ENCODE measurements at places on chromosomes 5 and 9.
A peak's percentile ranks its signal among the peaks of the same experiment; 100 is the strongest.

- no peaks in the 10 kb centered on the region for H3K4me1 ChIP-seq
- no peak overlapping the region for H3K4me3 ChIP-seq
- DNase-seq, result no peak
- no peaks in the 10 kb centered on the region for H3K27me3 ChIP-seq
Observed at GRCh38 chr5:89011778-89012711, 129.1 kb upstream of the MEF2C start.

DNA sequence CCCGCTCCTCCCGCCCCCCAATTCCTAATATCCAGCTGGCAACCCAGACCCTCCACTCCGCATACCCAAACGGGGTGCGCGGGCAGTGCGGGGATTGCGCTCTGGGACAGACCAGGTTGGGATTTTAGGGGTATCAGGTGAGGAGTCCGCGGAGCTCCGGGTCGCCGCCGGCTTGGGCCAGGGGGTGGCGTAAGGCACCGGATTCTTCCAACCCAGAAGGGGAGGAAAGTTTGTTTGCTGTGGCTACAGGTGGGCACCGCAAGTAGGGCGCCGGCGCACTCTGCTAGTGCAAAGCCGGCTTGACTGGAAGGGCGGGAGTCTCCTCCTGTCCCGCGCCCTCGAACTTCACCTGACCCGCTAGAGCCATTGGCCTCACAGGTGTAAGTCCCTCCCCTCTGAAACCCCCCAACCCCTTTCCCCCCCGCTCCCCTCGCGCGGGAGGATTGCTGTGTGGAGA is 709 bp downstream of the IQGAP2 start:
- H3K27ac ChIP-seq, result peak overlapping the region; percentile 86
- no peaks in the 10 kb centered on the region for H3K4me1 ChIP-seq
- peak overlapping the region; percentile 66 for H3K4me3 ChIP-seq
- DNase-seq, result peak; percentile 65
- H3K36me3 ChIP-seq, result no peaks in the 10 kb centered on the region

GRCh38 chr9:223152-223551 is 8.5 kb downstream of the DOCK8 start:
- H3K4me1 ChIP-seq, result no peaks in the 10 kb centered on the region
- no peak overlapping the region for H3K27ac ChIP-seq
- no peaks in the 10 kb centered on the region for H3K27me3 ChIP-seq
- DNase-seq, result no peak
- H3K4me3 ChIP-seq, result no peak overlapping the region
- no peaks in the 10 kb centered on the region for H3K36me3 ChIP-seq

GRCh38 chr9:32247168-32247567 is 137.3 kb upstream of the ACO1 start:
- no peak overlapping the region for H3K27ac ChIP-seq
- DNase-seq, result no peak
- H3K4me3 ChIP-seq, result no peak overlapping the region
- H3K4me1 ChIP-seq, result no peaks in the 10 kb centered on the region
- H3K36me3 ChIP-seq, result no peaks in the 10 kb centered on the region

DNA sequence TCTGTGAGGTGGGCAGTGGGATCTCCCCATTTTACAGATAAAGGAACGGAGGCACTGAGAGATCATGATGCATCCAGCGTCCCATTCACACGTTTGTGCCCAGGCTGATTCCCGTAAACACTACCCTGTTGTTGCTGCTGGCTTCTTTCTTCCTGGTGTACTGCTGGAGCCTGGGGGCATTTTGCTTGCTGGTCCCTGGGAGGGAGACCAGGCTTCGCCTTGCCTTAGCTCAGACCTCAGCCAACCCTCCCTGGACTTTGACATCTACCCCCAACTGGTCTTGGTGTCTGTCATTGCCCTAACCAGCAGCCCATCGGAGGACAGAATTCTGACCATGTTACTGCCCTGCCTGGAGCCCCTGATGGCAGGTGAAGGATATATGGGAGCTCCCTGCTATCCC is 82.4 kb downstream of the ZNF618 start:
- H3K36me3 ChIP-seq, result no peaks in the 10 kb centered on the region
- no peak overlapping the region for H3K4me3 ChIP-seq
- H3K27ac ChIP-seq, result no peak overlapping the region
- no peak for DNase-seq
- no peaks in the 10 kb centered on the region for H3K27me3 ChIP-seq

DNA sequence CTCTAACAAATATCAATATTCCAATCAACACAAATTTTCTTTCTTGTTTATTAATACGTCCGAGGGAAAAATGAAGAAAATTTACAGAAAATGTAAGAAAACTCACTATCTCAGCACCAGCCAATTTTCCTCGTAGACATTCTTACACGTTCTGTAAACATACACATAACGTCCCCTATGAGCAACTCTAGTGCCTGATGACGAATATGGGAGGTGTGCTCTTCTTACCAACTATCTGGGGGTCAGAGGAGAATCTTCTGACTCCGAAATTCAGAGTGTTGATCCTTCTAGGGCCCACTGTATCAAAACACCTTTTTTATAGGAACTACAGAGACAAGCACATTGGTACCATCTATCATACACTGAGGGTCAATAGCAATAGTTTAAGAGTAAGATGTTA is 198.7 kb downstream of the GAPVD1 start:
- no peaks in the 10 kb centered on the region for H3K27me3 ChIP-seq
- H3K27ac ChIP-seq, result no peak overlapping the region
- H3K4me1 ChIP-seq, result no peaks in the 10 kb centered on the region
- no peak overlapping the region for H3K4me3 ChIP-seq
- H3K36me3 ChIP-seq, result no peaks in the 10 kb centered on the region

Measured in prostate gland (tissue), 2 donors.